Activated T-cell treated with anti-CD3 and anti-CD28 coated beads, Interleukin-2, amount 50 U/mL, for 4 hours (primary cell): ENCODE measurements at places on chromosomes 6 and 20.

GRCh38 chr20:54174457-54175175 lies 830 bp upstream of the CYP24A1 start:
- no peak for DNase-seq

GRCh38 chr6:91865889-91866288 lies 1279.0 kb upstream of the MAP3K7 start:
- DNase-seq = no peak

DNA sequence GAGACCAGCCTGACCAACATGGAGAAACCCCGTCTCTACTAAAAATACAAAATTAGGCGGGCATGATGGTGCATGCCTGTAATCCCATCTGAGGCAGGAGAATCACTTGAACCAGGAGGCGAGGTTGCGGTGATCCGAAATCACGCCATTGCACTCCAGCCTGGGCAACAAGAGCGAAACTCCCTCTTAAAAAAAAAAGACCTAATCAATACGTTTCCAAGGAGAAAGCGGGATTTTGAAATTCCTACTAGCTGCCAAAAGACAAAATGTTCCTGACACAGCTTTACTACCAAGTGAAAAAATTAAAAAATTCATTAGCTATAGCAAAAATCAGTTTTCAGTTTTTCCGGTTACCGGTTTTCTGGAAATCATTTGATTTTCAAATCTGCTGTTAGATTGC lies 129.3 kb downstream of the SCAF8 start:
- DNase-seq = no peak

- no peak for DNase-seq
These were observed 11.0 kb downstream of the TTBK1 start for GRCh38 chr6:43254138-43254817.

GRCh38 chr6:55812509-55812908 lies 62.9 kb downstream of the BMP5 start:
- no peak for DNase-seq

DNA sequence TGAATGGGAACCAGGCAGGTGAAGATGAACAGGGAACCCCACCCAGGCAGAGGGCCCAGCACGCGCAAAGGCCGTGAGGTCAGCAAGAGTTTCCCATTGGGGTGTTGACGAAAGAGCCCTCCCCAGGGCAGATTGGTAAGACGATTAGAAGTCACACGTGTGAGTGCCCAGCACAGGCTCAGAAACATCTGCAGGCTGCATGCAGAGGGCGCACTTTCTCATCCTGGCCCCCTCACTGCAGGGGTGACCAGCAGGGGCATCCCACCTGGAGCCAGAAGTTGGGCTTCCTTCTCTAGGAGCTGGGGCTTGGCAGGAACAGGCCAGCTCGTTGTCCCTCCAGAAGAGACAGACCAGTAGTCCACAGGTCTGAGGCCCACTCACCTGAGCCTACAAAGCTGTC lies 38.4 kb downstream of the VSTM2L start:
- no peak for DNase-seq

DNA sequence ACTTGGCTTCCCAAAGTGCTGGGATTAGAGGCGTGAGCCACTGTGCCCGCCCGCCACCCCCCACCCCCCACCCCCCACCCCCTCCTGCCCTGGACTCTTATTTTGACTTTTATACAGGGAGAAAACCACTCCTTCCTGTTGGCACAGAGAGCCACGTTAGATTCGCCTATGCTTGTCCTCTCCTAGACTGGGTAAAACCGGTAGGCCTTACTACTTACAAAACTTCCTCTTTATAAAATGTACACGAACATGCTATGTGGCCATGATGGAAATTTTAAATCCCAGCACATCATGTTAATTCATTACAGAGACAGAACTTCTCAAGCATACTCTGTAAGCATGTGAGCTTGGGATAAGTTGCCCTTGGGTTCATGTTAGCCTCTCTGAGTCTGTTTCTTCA lies 124.2 kb downstream of the SLC24A3 start:
- DNase-seq = no peak

GRCh38 chr6:144019929-144020328 lies 11.9 kb upstream of the PLAGL1 start:
- no peak for DNase-seq

GRCh38 chr6:119119989-119120388 lies 41.5 kb upstream of the FAM184A start:
- DNase-seq = no peak

- DNase-seq = no peak
These were observed 85.5 kb upstream of the ZNF217 start for GRCh38 chr20:53678990-53679596.

DNA sequence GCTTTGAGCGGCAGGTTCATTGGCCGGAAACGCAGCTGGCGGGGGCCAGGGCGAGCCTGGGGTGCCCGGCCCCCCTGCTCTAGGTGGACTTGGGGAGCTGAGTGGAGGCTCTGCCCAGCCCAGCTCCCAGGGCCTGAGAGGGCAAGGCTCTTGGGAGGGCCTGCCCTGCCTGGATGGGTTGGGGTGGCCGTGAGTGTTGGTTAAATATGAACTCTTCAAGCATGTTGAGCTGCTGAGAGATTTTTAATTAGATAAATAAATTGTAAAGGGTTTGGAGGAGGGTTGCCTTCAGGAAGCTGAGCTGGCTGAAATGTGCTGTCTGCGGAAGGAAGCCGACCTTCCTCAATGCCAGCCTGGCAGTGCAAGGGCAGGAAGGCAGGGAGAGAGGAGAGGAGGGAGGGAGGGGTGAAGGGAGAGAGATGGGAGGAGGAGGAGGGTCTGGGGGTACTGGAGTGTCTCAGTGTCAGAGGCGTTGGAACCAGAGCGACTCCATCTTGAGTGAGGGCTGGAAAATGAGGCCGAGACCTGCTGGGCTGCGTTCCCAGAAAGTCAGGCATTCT lies 39.4 kb upstream of the PMEPA1 start:
- DNase-seq = no peak

DNA sequence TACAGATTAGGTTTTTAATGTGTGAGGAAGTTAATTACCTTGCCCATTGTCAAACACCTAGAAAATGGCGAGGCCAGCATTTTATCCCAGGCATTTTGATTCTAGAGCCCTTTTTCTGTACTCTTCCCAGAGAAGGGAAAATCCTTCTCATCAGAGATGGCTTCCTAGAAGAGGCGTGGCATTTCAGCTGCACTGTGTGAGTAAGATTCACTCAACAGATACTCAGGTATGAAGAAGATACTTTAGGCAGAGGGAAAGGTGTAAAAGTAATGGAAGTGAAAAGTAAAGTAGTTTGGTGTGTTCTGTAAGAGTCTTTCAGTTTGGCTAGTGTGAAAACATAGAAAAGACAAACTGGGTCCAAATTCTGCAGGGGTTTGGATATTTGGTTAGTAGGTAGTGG lies 113.8 kb downstream of the MAP3K4 start:
- no peak for DNase-seq

- no peak for DNase-seq
These were observed 200.3 kb downstream of the ANKRD60 start for GRCh38 chr20:58028123-58028522.

GRCh38 chr20:22232923-22233322 lies 351.4 kb downstream of the FOXA2 start:
- no peak for DNase-seq

DNA sequence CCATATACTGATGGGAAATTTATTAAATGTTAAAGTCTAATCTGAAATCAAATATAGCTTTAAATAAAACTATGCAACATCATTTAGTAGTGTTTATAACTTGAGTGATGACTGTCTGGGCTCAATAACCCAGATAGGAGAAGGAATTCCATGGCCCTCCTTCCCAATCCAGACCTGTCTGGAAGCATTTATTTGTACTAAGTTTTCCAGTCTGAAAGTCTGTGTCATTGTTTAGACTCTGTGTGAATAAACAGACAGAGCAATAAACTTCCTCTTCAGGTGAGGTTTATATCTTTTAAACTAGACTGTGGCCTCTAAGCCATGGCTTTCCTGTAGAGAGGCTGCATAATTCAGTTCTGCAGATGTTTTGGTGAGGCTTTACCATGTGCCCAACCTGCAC lies 176.4 kb downstream of the SOX4 start:
- DNase-seq = no peak

GRCh38 chr6:155406801-155407200 lies 48.8 kb downstream of the NOX3 start:
- no peak for DNase-seq

DNA sequence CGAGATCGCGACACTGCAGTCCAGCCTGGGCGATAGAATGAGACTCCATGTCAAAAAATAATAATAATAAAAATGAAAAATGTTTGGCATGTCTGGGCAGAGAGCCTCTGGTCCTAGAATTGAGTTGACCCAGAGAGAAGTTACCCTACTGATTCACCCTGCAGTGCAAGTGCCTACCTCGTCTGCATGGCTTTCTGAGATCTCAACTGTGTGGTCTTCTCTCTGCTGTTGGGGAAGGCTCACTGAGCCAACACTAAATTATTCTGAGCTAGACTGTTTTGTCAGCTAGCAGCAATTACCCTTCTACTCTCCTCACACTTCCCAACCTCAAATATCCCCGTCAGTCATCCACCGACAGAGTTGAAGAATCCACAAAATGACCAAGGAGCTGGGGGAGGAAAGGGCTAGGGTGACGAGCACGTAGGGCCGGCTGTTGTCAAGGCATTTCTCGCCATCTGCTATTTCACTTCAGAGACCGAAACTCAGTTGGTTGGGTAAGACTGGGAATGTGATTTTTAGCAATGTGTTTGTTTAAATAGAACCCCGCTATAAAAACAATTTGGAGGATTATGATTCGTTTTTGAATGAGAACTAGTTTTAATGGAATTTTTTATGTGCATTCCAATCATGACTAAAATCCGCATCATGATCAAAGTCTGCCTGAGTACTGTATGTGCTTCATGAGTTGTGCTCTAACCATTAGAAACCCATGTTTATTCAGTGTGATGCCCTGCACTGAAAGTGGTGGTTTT lies 9.4 kb downstream of the MAS1 start:
- no peak for DNase-seq

- no peak for DNase-seq
These were observed 580.0 kb upstream of the ZNF337 start for GRCh38 chr20:26276554-26277210.

DNA sequence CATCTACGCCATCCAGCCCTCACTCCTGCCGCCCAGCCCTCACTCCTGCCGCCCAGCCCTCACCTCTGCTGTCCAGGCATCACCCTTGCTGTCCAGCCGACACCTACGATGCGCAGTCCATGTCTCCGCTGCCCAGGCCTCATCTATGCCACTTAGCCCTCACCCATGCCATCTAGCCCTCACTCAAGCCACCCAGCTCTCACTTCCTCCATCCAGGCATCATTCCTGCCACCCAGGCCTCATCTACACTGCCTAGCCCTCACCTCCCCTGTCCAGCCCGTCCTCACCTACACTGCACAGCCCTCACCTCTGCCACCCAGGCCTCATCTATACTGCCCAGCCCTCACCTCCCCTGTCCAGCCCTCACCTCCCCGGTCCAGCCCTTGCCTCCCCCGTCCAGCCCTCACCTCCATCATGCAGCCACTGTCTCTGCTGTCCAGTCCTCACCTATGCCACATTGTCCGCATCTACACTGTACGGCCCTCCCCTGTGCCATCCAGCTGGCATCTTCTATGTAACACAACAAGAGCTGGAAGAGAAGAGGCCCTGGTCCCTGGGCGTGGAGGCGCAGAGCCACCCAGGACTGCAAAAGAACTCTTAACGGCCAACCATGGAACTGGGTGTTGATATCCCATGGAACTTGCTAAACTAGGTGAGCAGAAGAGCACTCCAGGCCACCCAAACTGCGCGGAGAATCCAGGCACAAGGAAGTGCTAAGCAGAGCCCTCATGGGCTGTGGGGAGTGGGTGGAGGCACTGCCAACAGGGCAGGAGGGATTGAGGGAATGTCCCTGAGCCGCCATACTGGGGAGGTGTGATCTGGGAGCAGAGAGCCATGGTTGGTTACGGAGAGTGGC lies 31.0 kb downstream of the RNASET2 start:
- no peak for DNase-seq

DNA sequence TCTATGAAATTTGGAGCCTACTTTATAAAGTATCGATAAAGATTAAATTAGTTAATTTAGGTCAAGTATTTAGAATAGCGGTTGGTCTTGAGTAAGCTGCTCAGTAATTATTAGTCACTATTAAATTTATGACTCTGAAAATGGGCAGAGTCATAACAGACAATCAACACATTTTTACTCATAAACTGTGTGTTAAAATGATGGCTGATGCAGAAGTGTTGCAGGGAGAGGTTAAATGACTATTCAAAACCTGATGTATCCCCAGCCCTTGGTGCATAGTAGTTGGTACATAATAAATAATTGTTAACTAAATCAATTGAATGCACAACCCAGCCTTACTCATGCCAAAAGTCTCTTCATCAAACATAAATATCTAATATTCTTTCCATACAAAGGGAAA lies 30.6 kb downstream of the HIVEP2 start:
- DNase-seq = no peak

GRCh38 chr6:81753711-81754577 lies 1.5 kb upstream of the TENT5A start:
- peak; percentile 88 for DNase-seq

DNA sequence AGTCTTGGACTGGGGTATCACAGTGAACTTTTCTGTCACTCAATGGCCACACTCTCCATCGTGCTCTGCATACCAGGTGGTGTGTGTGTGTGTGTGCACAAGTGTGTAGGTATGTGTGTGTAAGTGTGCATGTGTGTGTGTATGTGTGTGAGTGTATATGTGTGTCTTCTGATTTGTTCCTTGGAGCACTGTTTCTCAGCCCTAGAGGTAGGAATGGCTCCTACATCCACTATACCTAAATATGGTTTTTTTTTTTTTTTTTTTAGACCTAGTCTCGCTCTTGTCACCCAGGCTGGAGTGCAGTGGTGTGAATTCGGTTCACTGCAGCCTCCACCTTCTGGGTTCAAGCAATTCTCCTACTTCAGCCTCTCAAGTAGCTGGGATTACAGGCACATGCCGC lies 236.6 kb downstream of the PHF3 start:
- DNase-seq = no peak
